ENCODE measurements at places on chromosomes 1 and 21.

GRCh38 chr21:27040738-27041469 lies 74.0 kb upstream of the ADAMTS5 start:
- no peak for DNase-seq

DNA sequence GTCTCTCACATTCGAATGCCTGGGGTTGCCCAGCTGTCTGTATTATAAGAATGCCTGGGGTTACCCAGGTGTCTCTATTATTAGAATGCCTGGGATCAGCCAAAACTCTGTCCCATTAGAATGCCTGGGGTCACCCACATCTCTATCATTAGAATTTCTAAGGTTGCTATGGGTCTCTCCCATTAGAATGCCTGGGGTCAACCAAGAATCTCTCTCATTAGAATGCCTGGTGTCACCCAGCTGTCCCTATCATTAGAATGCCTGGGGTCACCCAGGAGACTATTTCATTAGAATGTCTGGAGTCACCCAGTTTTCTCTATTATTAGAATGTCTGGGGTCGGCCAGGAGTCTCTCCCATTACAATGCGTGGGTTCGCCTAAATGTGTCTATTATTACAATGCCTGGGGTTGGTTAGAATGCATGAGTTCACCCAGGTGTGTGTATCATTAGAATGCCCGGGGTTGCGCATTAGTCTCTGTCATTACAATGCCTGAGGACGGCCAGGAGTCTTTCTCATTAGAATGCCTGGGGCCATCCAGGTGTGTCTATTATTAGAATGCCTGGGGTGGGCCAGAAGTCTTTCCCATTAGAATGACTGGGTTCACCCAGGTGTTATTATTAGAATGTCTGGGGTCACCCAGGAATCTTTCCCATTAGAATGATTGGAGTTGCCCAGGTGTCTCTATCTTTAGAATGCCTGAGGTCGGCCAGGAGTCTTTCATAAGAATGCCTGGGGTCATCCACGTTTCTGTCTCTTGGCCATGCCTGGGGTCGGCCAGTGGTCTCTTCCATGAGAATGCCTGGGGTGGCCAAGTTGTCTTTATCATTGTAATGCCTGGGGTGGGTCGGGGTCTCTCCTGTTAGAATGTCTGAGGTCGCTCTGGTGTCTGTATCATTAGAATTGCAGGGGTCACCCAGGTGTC lies 59.6 kb downstream of the RNF187 start:
- no peak for DNase-seq

- DNase-seq, result no peak
Observed at GRCh38 chr1:55822891-55823290, 607.7 kb upstream of the USP24 start.

GRCh38 chr1:6257541-6258069 lies 3.3 kb downstream of the GPR153 start:
- no peak for DNase-seq

DNA sequence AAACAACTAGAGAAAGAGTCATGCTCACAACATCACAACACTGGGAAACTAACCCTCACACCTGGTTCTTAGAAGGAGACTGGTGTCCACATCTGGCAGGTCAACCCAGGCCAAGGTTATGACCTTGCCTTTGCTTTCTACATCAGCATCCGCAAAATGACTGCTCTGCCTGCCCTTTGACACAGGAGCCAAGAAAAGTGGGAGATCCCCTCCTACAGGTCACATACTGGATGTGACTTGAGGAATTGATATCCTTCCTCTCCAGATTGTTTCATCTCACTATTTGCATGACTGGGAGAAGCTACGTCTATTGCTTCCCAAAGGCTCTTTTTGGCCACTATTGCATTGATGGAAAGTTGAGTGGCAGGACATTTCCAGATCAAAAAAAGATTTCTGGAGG lies 115.5 kb downstream of the MIS18A start:
- no peak for DNase-seq

DNA sequence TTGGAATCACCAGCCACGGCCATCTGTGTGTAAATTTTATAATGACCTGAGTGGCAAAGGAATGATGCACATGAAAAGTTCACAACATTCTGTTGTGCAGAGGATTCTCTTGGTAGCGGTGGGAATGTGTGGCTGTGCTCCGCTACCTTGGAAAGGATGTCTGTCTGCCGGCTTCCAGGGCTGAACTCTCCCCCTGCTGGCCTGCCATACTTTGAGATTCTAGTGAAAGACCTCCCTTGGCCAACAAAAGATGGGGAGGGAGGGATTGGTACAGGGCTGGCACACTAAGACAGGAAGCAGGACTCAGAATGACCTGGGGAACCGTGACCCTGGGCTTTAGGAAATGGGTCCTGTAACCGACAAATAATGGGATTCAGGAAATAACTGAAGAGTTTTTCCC lies 194.5 kb upstream of the PLD5 start:
- no peak for DNase-seq

DNA sequence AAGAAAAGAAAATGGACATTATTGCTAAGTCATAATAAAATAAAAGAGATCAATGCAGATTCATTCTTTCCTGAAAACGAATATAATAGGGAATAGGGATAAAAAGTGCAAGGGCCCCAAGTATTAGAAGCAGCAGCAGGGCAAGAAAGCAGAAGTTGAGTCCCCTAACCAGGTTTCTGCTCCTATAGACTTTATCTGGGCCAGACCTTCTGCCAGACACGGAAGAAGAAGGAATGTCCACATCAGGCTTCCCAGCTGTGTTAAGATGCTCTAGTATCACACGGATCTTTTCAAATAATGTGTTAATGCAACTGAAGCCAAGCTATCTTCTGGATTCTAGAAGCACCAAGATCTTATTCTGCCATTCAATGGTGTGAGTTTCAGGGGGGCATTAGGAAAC lies 26.9 kb downstream of the CD244 start:
- no peak for DNase-seq

DNA sequence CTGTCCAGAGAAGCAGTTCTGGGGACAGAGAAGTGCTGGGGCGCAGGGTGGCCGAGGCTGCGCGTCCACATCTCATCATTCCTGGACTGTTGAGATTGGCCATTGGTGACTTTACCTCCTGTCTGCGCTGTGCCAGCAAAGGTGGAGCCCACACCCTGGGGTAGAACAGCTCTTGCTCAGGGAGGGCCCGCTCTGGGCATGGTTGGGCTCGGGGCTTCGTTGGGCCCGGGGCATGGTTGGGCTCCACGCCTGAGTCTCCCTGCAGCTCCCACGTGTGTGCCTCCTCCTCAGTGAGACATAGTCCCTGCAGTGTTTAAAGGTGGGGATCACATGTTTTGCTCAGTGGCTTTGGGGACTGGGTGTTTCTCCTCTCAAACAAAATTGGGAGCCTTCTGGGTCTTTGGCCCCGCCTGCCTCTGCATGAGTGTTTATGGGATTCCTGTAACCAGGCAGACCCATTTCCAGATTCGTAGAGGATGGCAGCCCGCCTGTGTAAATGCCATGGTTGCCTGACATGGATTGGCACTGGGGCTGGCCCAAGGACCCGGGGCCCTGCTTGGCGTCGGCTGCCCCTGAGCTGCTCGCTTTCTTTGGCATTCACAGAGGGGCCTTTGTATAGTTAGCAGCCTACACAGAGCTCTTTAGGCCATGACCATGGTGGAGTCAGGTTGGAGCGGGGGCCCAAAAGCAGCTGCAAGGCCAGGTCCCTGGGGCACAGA lies 104.6 kb downstream of the TLR5 start:
- DNase-seq, result no peak

- DNase-seq, result no peak
Observed at GRCh38 chr1:17742583-17742982, 12.6 kb upstream of the ACTL8 start.
